ENCODE measurements at places on chromosomes 7 and 10.

DNA sequence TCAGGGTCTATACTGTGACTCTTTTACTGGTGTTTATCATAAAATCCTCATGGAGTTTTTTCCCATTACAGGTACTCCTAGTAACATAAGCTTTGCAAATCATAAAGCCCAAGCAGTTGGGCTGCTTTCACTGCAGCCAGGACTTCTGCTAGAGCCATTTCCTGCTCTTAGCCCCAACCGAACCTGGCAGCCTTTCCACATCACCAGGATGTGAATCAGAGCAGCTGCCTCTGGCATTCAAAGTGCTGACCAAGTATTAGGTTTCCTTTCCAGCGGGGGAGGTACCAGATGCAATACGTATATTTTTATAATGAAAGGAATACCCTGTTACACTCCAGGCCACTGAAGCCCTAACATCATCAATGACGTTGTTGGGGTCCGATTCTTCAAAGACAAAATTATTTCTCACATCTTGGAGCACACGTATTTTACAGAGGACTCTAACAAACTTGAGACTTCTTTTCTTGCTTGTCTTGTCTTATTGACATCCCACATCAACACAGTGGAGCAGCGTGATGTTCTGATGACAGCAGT lies 3.6 kb upstream of the HTR5A start:
- DNase-seq = no peak

DNA sequence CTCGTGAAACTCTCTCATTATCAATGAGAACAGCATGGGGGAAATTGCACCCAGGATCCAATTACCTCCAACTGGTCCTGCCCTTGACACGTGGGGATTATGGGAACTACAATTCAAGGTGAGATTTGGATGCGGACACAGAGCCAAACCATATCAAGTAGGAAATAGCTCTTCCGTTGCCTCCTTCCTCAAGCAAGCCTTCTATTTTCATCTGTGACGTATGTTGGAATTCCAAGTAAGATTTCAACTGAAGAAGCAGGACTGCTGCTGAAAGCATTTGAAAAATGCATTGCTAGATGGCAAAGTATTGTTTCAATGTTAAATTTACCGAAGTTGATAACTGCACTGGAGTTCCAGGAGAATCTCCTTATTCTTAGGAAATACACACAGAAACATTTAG lies 178.1 kb upstream of the GALNT17 start:
- DNase-seq = no peak

- no peak for DNase-seq
These were observed 59.6 kb upstream of the CAPZA2 start for GRCh38 chr7:116802746-116803152.

DNA sequence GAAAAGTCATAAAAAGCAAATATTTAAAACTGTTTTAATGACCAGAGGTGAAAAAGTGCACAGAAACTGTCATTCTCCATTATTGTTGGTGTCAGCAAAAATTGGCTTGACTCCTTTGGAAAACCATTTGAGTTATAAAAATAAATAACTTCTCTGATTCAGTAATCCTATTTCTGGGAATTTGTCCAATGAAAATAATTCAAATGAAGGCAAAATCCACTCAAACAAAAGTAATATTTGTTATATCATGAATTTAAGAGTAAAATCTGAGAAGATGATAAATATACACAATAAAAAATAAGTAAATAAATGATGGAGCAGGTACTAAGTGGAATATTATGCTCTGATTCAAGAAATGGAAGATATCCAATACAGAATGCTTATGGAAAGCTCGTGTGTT lies 326.6 kb upstream of the KLF6 start:
- no peak for DNase-seq

- no peak for DNase-seq
These were observed 182.0 kb downstream of the THSD7A start for GRCh38 chr7:11650030-11650429.

DNA sequence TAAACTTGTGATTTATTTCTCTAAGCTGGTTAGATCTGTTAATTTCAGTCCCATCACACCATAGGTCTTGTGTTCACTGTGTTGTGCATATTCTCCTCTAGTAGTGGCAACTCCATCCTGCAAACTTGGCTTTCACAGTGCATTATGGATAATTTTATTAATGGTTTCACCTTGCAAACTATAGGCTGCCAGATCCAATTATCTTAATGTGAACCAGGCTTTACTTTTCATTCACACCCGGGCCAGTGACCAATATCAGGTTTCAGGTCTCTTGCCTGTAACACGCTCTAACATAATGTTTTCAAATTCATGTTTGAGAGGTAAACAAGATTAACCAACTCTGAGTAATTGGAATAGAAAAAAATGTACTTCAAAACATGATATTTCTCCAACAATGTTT lies 1293.0 kb downstream of the REEP3 start:
- DNase-seq = no peak

DNA sequence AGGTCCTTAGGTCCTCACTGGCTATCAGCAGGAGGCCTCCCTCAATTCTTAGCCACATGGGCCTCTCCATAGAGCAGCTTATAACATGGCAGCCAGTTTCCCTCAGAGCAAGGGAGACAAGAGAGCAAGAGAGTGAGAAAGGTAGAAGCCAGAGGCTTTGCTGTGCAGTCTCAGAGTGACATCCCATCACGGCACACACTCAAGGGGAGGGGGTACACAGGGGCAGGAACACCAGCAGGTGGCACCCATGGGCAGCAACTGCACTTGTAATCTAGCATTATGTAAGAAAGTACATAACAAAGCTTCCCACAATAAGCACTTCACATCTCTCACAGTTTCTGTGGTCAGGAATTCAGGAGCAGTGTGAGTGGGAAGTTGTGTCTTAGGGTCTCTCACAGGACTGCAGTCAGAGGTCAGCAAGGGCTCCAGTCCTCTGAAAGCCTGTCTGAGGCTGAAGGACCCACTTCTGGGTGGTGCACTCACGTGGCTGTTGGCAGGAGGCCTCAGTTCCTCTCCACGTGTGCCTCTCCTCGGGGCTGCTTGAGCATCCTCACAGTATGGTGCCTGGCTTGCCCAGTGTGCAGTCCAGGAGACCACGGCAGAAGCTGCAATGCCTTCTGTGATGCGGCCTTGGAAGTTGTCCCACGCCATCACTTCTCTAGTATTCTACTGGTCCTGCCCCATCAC lies 159.4 kb downstream of the OAT start:
- no peak for DNase-seq

DNA sequence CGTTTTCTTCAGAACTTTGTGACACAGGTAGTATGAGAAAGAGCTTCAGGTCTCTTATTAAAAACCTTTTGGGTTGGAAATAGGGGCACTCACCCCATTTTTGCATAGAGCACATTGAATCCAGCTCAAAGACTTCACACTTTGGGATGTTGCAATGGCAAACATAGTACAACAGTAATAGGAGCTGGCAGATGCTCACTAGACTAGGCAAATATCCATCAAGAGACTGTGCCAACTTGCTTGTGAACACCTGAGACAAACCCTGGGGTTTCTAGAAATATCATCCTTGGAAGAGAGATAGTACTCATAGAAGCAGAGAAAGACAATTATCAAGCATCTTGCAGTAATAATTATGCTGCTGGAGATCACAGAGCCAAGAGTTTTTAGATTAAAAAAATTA lies 280.0 kb downstream of the CACNA2D1 start:
- no peak for DNase-seq

- DNase-seq = no peak
These were observed 10.5 kb upstream of the ACSM6 start for GRCh38 chr10:95183271-95184230.

GRCh38 chr7:101146-102046 lies 91.0 kb upstream of the FAM20C start:
- DNase-seq = no peak

- no peak for DNase-seq
These were observed 43.9 kb upstream of the SRGN start for GRCh38 chr10:69043931-69044531.

GRCh38 chr10:115814542-115814941 lies 458.5 kb downstream of the GFRA1 start:
- no peak for DNase-seq

Measured in SIG-M5 (cell line).